Activated naive CD8-positive, alpha-beta T cell treated with anti-CD3 and anti-CD28 coated beads, Interleukin-2, amount 50 U/mL, for 16 hours (primary cell): ENCODE measurements at places on chromosomes 5 and 9.

- DNase-seq = no peak
Observed at GRCh38 chr9:93181672-93182435, 2.1 kb upstream of the WNK2 start.

GRCh38 chr9:108271236-108271635, 584.5 kb downstream of the ACTL7B start:
- DNase-seq = no peak

- DNase-seq = no peak
Observed at GRCh38 chr5:107090506-107090905, 580.2 kb downstream of the EFNA5 start.

- DNase-seq = no peak
Observed at GRCh38 chr5:35811108-35811741, 45.5 kb upstream of the IL7R start.

GRCh38 chr9:121851641-121852091, 200.2 kb downstream of the DAB2IP start:
- DNase-seq = no peak

- DNase-seq = no peak
Observed at GRCh38 chr9:121691890-121692289, 40.5 kb downstream of the DAB2IP start.

DNA sequence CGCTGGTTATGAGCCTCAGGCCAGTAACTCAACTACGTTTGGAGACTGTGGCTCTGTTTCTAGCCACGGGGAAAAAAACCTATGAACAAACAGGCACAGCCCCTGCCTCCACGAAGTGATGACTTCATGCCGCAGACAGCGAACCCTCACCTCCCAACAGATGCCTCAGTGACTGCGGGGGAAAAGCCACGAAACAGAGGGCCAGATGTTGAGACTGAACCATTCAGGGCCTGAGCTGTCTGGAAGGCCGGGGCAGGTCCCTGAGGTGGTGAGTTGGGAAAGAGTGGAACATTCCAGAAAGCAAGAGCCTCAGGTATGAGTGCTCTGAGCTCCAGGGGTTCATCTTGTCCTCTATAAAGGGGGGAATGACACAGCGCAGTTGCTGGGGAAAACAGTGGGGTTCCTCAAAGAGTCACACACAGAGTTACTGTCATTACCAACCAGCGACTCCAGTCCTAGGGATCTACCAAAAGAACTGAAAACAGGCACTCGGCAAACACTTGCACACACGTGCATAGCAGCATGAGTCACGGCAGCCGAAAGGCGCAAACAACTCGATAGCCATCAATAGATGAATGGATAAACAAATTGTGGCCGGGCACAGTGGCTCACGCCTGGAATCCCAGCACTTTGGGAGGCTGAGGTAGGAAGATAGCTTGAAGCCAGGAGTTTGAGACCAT, 15.3 kb downstream of the PLPP7 start:
- no peak for DNase-seq

GRCh38 chr9:121154782-121155181, 46.9 kb downstream of the RAB14 start:
- no peak for DNase-seq

- DNase-seq = no peak
Observed at GRCh38 chr5:44443172-44443571, 54.0 kb upstream of the FGF10 start.

DNA sequence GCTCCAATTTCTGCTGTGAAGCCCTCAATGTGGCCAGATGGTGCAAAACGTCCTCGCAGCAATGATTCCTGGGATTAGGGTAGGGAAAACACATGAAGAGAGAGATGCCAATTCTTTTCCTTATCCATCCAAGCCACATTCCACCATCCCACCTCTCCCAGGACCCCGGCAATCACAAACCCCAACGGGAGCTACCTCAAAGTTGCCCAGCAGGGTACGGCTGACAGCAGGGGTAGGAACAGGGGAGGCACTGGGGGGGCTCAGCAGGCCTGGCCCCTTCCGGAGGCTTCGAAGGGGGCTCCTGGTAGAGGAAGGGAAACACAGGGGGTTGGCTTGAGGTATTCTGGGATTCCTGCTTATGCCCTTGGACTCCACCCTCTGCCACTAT, 3.4 kb upstream of the STOML2 start:
- no peak for DNase-seq

- DNase-seq = no peak
Observed at GRCh38 chr5:69467442-69468225, 25.0 kb upstream of the OCLN start.

GRCh38 chr9:108205276-108205675, 650.5 kb downstream of the ACTL7B start:
- DNase-seq = no peak

DNA sequence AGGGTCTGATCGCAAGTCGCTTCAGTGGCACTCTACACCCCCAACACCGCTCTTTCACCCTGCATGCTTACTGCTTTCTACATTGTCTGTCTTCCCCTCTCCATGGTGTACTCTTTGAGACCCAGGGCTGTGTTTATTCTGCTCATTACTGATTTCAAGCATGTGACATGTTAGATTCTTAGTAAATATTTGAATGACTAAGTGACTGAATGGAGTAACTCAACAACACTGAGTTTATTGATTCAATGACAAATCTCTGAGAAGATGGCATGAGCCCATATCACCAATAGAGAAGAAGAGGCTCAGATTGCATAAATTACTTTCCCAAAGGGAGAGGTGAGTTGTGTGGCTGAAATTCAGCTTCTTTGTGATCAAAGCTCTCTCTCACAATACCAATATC, 89.7 kb upstream of the OSMR start:
- no peak for DNase-seq

GRCh38 chr9:77598524-77598923, 49.6 kb downstream of the GNA14 start:
- no peak for DNase-seq

DNA sequence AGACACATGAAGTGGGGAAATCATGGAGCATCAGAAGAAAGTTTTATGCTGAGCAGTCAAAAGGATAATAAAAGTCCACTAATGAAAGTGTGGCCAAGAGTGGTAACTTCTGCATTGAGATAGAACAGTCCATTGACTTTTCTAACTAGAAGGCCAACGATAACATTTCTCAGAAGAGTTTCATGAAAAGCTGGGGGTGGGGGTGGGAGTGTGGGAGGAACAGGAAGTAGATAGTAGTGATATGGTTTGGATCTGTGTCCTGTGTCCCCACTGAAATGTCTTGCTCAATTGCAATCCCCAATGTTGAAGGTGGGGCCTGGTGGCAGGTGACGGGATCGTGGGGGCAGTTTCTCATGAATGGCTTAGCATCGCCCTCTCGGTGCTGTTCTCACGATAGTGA, 36.2 kb upstream of the SNAPC3 start:
- no peak for DNase-seq

- DNase-seq = no peak
Observed at GRCh38 chr5:180779985-180780610, 22.5 kb downstream of the MGAT1 start.

DNA sequence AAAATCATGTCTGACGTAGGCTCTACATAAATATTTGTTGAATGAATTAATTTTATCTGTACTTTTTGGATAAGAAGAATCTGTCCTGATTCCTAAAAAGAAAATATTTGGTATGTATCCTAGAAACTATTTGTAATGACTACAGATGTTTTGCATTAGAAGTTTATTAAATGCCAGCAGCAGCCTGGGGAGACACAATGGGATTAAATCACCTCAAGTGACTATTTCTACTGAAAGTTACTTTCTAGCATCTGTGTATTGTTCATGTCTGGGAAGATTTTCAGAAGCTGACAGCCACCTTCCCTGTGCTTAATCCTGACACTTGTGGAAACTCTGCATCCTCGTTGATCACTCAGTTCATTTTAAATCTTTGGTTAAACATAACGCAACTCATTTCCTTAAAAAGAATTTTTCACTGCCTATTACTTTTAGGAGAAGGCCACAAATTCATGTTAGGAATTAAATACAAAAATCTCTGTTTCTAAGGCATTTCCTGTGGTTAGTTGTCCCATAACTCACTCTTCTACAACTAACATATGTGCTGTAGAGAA, 209.3 kb upstream of the PPP1R2B start:
- DNase-seq = no peak

GRCh38 chr5:218457-219291, 554 bp downstream of the SDHA start:
- DNase-seq = no peak

- DNase-seq = no peak
Observed at GRCh38 chr5:58382131-58382534, 77.8 kb downstream of the PLK2 start.

- DNase-seq = no peak
Observed at GRCh38 chr9:133113163-133113948, 7.7 kb downstream of the RALGDS start.

DNA sequence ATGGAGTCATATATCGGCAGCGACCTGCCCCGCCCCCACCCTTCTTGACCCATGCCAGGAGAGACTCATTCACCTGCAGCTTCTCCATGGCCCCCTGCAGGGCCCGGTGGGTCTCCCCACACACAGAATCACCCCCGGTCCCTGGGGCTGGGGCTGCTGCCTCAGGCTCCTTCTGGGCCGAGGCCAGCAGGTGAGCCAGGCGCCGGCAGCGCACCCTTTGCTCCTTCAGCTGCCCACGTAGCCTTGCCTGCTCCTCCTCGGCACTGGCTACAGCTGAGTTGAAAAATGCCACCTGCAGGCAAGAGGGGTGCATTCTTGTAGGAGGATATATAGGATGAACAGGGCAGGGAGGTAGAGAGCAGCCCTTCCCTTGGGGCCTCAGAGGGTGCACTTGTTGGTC, 17.9 kb downstream of the GOLGA2 start:
- no peak for DNase-seq

- DNase-seq = no peak
Observed at GRCh38 chr9:78559449-78559885, 262.5 kb downstream of the PSAT1 start.

- DNase-seq = no peak
Observed at GRCh38 chr5:968881-969280, 39.7 kb upstream of the NKD2 start.

DNA sequence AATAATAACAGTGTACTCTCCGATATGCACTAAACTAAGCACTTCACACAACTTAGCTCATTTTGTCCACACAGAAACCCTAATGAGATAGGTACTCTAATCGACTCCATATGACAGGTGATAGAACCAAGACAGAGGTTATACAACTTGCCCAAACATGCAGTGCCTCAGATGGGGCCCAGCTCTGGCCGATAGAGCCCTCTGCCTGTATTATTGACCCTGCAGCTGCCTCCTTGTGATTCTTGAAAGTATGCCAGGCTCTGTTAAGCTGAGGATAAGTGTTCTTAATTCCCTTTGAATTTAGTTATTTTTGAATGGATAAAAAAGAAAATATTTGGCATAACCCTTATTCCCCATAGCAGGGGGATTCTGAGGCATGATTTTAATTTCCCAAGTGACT, 78.5 kb downstream of the HMHB1 start:
- DNase-seq = no peak

DNA sequence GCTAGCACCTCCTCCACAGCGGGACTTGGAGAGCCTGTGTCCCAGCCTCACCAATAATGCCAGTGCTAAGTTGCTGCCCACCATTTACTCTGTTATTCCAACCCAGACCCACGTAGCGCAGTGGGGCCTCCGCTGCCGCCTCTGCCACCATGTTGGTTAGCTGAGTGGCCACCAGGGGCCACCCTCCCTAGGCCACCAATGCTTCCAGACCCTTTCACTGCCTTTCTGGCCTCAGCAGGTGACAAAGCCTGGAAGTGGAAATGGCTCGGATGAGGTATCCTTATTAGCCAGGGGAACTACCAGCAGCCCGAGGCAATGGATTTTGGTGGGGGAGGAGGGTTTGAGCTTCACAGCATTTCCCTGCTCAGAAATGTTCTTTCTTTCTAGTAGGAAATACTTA, 110.1 kb downstream of the OSTF1 start:
- no peak for DNase-seq

GRCh38 chr5:53601570-53601969, 41.1 kb downstream of the NDUFS4 start:
- DNase-seq = no peak

DNA sequence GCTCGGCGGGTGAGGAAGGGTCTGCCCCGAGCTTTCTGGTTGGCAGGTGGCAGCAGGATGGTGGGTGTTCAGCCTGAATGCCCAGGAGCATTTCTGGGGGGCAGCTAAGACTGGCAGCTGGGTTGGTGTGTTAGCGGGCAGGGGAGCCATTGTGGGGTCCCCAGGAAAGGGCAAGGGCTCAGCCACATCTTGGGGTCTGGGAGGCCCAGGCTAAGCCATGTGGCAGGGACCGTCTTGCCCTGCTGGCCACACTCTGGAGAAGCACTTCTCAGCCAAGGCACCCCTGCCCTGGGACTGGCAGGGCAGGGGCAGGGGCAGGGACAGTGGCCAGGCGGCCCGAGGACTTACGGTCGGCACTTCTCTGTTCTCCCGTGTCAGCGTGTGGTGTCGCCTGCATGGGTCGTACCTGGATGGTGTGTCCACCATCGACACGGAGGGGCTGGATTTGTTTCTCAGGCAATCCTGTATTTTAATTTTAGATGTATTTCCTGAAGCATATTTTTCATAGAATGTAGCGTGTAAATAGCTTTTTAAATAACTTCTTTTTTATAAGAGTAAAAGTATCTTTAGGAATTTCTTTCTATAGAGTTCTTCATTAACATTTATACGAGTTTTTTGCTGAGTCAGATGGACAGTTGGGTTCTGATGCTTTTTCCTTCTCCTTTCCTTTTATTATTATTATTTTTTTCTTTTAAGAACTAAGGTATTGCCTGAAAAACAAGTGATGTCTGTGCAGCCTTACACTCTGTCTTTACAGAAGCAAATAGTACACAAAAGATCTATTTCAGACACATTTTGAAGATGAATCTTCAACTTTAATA, 102.0 kb downstream of the PHF2 start:
- DNase-seq = no peak

GRCh38 chr5:177070536-177071191, 16.1 kb upstream of the FGFR4 start:
- no peak for DNase-seq
